Stimulated activated CD4-positive, alpha-beta T cell treated with anti-CD3 and anti-CD28 coated beads, Interleukin-12 subunit alpha, Interleukin-12 subunit beta, amount 100 ng/mL, for 4 hours (primary cell): ENCODE measurements at places on chromosomes 12 and 14.

DNA sequence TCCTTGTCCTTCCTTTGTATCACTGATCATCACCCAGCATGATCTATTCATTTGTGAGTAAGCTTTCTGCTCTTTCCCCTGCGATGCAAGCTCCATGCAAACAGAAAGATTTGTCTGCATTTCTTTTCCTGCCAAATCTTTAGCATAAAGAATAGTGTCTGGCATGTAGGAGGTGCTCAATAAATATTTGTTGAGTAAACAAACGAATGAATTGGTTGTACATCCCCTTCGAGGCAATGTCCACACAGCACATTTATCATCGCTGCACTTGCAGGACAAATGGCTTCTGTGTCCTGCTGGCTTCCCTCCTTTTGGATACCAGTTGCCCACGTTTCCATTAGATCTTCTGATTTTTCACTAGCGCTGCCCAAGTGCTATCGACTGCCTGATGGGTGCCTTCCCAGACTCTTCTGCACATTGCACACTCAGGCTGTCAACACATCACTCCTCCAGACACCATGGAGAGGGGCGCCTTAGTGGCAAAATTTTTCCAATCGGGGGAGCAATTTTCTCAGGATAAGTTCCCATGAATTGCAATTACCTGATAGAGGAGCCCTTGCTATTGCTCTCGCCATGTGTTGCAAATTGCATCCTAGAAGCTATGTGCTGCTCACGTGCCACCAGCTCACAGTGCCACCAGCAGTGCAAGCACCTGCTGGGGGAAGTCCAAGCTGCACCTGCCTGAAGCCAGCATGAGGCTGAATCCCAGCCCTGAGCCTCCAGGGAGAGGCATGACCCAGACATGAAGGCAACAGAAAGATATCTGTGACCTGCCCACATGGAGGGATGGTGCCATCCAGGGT lies 206.6 kb downstream of the KIF26A start:
- DNase-seq = no peak

DNA sequence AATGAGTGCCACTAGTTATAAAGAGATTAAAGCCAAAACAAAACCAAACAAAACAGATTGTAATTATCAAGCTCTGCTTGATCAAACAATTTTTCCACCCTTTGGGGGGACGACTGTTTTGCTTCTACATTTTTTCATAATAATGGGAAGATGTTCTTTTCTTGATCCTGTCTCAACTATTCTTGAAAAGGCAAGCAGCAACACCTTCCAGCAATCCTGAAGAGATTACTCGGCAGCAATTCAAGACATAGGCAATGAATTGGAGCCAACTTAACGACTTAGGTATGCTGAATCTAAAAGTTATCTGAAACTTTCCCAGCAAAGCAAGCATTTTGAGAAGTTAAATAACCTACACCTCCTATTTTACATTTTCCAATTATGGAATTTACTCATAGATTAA lies 69.9 kb upstream of the SLC38A4 start:
- no peak for DNase-seq

GRCh38 chr12:127270193-127270592 lies 996.8 kb upstream of the TMEM132C start:
- no peak for DNase-seq

DNA sequence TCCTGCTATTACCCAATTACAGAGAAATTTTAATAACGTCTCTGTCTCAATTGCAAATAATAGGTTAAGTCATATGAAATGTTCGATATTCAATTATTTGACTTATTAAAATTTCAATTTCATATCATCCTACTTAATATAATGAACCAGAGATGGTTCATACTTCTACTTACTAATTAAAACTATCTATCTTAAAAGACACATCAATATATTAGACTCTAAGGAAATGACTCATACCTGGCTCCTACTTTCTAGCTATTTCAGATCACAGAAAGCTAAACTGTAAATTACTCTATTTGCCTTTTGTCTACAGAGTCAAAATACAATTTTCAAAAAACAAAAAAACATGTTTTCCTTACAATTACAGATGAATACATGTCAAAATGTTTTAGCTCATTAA lies 99.6 kb downstream of the CAPZA3 start:
- DNase-seq = no peak

DNA sequence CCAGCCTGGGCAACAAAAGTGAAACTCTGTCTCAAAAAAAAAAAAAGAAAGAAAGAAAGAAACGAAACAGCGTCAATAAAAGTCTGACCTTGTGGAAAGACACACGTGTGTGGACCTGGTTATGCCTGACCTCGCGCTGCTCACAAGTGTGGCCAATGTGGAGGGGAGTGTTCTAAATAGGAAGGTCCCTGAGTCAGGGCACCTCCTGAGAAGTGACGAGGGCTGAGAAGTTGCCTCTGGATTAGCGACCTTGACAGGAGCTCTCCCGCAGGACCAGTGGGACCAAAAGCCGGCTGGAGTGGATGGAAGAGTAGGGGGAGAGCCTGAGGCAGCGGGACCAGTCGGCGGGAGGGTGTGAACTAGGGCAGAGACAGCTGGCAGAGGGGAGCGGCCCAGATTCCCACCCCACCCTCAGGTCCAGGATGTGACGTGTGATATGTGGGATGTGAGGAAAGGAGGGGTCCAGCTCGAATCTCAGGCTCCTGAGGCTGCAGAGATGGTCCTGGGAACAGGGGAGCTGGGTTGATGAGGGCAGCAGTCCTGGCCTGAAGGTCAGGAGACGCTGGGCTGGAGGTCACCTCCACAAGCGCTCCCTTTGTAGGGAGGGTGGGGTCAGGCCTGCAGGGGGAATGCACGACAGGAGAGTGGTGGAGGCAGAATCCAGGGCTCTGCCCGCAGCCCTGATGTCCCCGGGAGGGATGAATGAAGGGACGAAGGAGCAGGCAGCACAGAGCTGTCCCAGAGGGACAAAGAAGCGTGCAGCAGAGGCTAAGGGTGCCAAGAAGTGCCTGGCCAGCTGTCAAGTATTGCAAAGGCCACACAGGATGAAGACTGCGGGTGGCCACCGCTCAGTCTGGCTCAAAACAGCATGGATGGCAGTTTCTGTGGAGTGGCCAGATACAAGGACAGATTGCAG lies 24.8 kb upstream of the GPR68 start:
- DNase-seq = no peak

- DNase-seq = no peak
Measured at GRCh38 chr14:44405011-44405486, 102.0 kb downstream of the FSCB start.

GRCh38 chr12:91074851-91075250 lies 17.0 kb upstream of the KERA start:
- DNase-seq = no peak

GRCh38 chr14:84546236-84546635 lies 983.7 kb upstream of the FLRT2 start:
- no peak for DNase-seq

- DNase-seq = no peak
Measured at GRCh38 chr12:52604859-52605258, 3.6 kb upstream of the KRT72 start.

DNA sequence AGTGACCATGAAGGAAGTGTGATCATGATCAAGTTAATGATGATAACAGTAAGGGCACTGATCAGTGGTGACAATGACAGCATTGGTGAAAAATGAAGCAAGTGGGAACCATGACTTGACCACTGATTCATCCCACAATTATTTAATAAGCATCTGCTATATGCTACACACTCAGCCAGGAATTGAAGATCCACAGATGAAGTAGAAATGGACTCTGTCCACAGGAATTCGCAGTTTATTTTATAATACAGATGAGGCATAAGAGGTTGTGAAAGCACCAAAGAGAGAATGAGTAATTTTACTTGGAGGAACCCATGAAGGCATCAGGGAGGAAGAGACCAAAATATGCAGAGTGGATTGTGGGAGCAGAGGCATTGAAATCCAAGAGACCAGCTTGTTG lies 33.8 kb upstream of the SMUG1 start:
- DNase-seq = no peak

DNA sequence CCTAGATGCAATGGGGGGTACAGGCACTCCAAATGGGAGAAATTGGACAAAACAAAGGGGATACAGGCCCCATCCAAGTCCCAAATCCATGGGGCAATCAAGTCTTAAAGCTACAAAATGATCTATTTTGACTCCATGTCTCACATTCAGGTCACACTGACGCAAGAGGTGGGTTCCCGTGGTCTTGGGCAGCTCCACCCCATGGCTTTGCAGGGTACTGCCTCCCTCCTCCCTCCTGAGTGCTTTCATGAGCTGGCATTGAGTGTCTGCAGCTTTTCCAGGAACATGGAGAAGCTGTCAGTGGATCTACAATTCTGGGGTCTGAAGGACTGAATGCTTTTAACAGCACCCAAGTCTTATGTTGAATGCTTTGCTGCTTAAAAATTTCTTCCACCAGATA lies 274.5 kb upstream of the LRIG3 start:
- no peak for DNase-seq

DNA sequence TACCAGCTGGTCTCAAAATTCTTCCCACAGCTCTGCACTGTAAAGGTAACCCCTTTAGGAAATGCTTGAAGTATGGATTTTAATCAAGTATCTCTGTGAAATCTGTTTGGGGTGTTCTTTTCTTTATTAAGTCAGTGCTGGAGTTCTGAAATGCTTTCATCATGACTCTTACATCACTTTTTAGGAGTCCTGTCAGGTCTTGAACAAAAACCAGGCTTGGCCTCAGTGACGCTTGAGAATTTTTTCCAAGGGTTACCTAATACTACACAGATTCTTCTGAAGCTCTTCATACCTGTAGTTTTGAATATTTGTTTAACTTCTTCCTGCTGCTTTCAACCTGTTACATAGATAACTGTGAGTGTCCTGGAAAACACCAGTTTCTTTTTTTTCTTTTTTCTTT lies 47.0 kb upstream of the KCNH3 start:
- DNase-seq = no peak

GRCh38 chr12:87441511-87441910 lies 587.7 kb downstream of the C12orf50 start:
- DNase-seq = no peak

GRCh38 chr14:24785698-24786097 lies 151.7 kb upstream of the GZMB start:
- no peak for DNase-seq

DNA sequence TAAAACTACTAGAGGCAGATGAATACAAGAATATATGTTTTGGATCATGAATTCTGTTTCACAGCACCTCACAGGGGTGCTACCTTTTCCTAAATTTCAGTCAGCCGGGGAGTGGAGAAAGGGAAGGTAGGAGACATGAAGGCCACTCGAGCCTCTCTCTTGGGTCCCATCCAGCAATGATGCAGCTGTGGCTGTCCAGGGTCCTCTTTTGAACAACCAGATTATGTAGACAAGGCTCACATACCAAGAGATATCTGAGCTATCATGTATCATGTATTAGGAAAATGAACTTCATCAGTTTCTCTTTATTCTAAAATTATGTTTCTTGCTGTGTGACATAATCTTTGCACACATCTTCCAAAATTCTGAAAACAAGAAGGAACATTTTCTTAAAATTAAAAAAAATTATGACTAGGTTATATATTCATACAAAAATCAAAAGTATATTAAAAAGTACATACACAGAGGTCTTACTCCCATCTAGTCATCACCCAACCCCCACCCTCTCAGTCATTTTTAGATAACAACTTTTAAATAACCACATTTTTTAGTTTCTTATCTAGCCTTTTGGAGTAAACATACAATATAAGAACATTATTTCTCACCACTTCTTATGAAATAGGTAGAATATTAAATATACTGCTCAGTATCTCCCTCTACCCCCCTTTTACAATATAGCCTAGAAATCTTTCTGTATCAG lies 88.7 kb downstream of the ACADS start:
- DNase-seq = no peak

DNA sequence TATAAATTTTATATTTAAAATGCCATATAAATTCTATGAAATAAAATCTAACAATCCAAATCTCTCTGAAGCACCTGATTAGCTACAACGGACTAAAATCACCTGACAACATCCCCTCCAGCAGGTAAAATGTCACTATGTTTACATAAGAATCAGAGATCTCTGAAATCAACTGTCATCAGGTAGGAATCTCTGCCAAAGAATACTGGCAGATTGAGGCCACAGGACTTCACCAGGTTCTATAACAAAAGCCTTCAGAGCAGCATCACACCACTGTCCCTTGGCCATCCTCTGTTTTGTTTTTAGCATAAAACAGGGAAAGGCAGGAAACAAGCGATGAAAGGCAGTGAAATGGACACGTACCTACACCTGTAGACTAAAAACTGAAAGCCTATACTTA lies 22.1 kb downstream of the FGD6 start:
- no peak for DNase-seq

DNA sequence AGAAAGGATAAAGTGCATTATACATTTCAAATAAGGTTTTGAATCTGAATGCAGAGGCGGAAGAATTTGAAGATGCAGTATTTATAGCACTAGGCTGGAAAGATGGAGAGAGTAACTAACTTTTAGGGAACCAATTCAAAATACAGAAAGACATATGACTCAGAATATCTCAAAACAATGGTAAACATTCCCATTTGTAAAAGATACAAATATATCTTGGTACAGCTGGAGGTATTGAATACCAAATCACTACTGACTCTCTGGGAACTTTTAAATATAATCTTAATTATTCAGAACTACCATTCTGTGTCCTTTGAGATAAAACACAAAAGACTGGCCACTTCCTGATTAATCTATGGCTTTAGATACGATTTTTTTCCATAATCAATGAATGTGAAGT lies 5.1 kb downstream of the CD69 start:
- no peak for DNase-seq

DNA sequence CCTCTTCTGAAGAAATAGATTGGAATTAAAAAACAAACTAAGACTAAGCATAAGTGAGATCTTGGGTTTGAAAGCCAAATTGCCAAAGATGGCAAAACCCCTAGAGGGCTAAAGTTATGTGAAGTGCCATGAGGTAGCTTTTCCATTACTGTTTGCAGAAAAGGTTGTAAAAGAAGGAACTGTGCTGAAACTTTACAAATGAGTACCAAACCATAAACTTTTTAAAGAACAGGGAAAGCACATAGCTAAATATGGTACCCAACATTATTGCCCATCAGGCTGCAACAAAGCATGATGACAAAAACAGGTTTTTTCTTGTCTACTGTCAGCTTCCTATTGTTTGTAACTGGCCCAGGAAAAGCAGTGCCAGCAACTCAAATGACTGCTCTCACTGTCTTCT lies 224.2 kb downstream of the RAD51B start:
- no peak for DNase-seq

DNA sequence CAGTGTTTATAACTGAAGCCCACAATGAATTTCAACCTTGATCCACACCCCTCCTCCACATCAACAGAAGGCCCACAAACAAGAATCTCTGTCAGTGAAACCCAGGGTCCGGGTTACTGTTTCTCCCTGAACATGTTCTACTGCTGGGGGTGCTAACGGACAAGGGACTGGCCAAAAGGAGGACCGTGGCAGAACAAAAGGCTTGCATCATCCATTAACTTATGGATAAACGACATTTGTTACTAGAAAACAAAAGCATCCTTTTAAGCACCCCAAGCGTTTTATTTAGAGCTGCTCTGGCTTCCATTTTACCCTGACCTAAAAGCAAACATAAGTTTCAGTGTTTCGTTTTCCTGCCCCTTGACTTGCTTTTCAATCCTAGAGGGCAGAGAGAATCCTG lies 32.2 kb downstream of the BRAP start:
- DNase-seq = no peak
